ENCODE measurements at places on chromosomes 12 and 14.

GRCh38 chr14:33932576-33933345 is 18.1 kb downstream of the EGLN3 start:
- H3K4me1 ChIP-seq = no peaks in the 10 kb centered on the region
- no peak overlapping the region for H3K4me3 ChIP-seq

DNA sequence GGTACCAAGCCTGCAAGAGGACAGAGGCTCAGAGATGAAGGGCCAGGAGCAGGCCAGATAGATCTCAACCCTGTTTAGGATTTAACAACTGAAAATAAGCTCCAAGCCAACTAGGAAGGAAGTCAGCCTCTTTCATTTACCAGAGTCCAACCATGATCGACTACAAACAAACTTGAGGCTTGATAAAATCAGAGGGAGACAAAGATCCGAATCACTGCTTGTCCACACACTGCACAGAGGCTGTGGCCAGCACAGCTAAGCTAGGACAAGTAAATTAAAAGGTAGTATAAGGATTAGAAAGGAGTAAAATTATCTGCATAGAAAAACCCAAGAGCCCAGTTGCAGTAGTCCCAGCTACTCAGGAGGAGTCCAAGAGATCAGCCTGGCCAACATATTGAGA is 40.3 kb downstream of the FAM222A start:
- H3K36me3 ChIP-seq = peaks cover 8% of the 10 kb centered on the region
- no peaks in the 10 kb centered on the region for H3K4me1 ChIP-seq
- H3K27ac ChIP-seq = no peak overlapping the region
- peaks cover 9% of the 10 kb centered on the region for H3K27me3 ChIP-seq

DNA sequence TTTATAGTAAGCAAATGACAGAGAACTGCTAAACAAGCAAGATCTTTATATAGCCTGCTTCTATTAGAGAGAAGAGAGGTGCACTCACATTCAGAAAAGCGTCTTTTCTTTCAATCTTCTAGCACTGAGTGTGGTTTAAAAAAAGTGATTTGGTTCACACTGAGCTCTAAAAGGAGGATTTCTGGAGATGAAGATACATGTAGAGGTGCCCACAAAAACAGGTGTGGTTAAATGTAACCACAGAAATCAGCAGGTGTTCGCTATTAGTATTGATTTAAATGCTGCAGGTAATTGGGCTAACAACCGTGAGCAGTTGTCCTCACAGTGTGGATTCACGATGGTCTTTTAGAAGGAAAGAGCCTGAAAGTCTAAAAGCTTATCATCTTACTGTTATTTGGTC is 10.7 kb downstream of the PKP2 start:
- H3K27ac ChIP-seq = no peak overlapping the region
- peaks cover 7% of the 10 kb centered on the region for H3K27me3 ChIP-seq
- DNase-seq = no peak
- H3K4me3 ChIP-seq = no peak overlapping the region
- no peaks in the 10 kb centered on the region for H3K36me3 ChIP-seq
- no peaks in the 10 kb centered on the region for H3K4me1 ChIP-seq

- H3K4me3 ChIP-seq = no peak overlapping the region
- no peaks in the 10 kb centered on the region for H3K36me3 ChIP-seq
- no peak for DNase-seq
- H3K27ac ChIP-seq = no peak overlapping the region
- peaks cover 5% of the 10 kb centered on the region for H3K4me1 ChIP-seq
These were observed 108.1 kb downstream of the GLT1D1 start for GRCh38 chr12:128961308-128961902.

GRCh38 chr12:89884416-89884898 is 175.8 kb upstream of the ATP2B1 start:
- H3K36me3 ChIP-seq = peaks cover 2% of the 10 kb centered on the region
- no peak overlapping the region for H3K4me3 ChIP-seq
- no peak overlapping the region for H3K27ac ChIP-seq
- peaks cover 40% of the 10 kb centered on the region for H3K4me1 ChIP-seq

DNA sequence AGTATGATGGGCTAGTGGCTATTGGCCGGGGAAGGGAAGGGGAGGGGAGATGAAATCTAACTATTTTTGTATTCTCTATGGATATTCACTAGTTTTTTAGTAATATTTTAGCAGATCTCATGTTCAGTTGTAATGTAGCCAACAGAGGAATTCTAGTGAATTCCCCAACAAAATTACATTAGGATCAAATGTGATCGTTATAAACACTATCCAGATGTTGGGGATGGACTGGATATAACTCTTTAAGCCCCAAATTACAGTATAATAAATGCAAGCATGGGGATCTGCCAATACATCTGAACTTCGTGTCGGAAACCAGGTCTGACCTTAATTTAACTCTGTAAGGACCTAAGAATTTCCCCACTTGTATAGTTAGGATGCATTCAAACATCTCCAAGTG is 21.5 kb downstream of the LLPH start:
- peaks cover 5% of the 10 kb centered on the region for H3K4me1 ChIP-seq
- H3K4me3 ChIP-seq = no peak overlapping the region
- no peaks in the 10 kb centered on the region for H3K36me3 ChIP-seq

DNA sequence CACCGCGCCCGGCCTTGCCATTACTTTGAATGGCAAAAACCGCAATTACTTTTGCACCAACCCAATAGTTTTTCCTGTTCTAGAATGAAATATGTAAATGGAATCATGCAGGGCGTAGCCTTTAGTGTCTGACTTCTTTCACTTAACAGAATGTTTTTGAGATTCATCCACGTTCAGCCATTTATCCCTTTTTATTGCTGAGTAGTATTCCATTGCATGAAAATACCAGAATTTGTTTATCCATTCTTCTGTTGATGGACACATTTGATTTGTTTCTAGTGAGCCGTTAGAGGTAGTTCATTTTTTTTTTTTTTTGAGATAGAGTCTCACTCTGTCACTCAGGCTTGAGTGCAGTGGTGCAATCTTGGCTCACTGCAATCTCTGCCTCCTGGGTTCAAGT is 90.6 kb downstream of the SLC25A47 start:
- no peak overlapping the region for H3K27ac ChIP-seq
- no peak for DNase-seq
- H3K36me3 ChIP-seq = no peaks in the 10 kb centered on the region
- no peaks in the 10 kb centered on the region for H3K4me1 ChIP-seq
- no peak overlapping the region for H3K4me3 ChIP-seq
- no peaks in the 10 kb centered on the region for H3K27me3 ChIP-seq

- H3K36me3 ChIP-seq = peaks cover 11% of the 10 kb centered on the region
- no peak for DNase-seq
- H3K4me1 ChIP-seq = peaks cover 68% of the 10 kb centered on the region
- no peaks in the 10 kb centered on the region for H3K27me3 ChIP-seq
These were observed 99.4 kb downstream of the NINJ2 start for GRCh38 chr12:563787-564298.

DNA sequence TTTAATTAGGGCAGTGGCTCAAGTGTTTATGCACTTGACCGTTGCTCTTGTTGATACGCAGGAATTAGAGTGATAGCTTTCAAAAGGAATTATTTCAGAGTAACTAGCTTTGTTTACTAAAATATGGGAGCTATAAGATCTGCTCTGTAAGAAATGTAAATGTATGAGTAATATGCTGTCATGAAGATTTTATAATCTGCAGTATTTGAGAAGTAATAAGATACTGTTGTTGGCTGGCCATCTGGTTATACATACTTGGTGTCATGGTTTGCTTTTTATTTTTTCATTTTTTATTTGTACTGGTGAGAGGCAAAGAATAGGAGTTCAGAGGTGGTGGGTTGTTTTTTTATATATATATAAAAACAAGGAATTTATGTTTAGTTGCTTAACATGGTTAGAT is 58.5 kb downstream of the PLXNC1 start:
- H3K36me3 ChIP-seq = peaks cover 6% of the 10 kb centered on the region
- peak overlapping the region; percentile 51 for H3K4me3 ChIP-seq
- H3K27ac ChIP-seq = peak overlapping the region; percentile 86
- peaks cover 81% of the 10 kb centered on the region for H3K4me1 ChIP-seq

DNA sequence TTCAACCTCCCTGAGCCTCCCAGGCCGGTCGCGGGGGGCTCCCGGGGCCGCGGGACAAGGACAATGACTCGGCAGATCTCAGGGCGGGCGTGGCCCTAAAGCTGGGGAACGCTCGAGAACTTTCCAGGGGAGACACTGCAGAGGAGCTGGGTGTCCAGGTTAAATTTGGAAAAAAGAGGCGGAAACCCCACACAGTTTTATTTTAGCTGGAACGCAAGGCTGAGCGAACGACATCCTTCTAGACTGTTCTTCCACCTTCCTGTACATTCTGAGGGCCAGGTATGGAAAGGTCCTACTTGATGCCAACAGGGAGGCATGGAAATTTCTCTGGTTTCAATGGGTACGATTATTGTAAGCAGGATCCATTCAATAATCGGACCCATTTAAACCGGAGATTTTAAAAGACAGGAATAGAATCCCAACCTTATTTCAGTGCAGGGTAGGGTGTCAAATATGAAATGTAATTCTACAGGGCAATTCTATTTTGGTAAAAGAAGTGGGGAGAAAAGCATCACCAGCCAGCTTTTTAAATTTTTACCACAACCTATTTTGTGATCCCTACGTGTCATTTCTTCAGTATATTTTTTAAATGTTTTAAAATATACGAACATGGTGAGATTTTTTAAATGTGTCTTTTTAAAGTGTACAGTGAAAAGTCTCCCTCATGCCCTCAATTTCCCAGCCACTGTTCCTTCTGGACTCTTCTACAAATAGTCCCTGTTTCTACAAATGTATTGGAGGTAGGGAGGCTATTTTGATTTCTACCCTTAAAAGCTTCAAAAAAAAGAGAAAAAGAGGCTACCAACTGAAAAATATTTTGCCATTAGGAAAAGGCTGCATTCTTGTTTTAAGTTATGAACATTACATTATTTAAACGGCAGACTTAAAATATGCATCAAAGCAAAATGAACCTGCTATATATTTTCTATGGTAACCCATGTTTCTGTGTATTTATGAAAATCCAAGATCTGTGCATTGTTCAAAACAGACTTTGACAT is 1.1 kb upstream of the UBC start:
- H3K27ac ChIP-seq = peak overlapping the region; percentile 99
- H3K4me1 ChIP-seq = peaks cover 87% of the 10 kb centered on the region
- peaks cover 37% of the 10 kb centered on the region for H3K36me3 ChIP-seq
- H3K4me3 ChIP-seq = peak overlapping the region; percentile 100
- H3K27me3 ChIP-seq = peaks cover 4% of the 10 kb centered on the region

- no peak overlapping the region for H3K4me3 ChIP-seq
- no peaks in the 10 kb centered on the region for H3K36me3 ChIP-seq
- no peak for DNase-seq
- H3K27ac ChIP-seq = no peak overlapping the region
- H3K27me3 ChIP-seq = no peaks in the 10 kb centered on the region
These were observed 316.2 kb upstream of the NAV3 start for GRCh38 chr12:77514511-77514910.

DNA sequence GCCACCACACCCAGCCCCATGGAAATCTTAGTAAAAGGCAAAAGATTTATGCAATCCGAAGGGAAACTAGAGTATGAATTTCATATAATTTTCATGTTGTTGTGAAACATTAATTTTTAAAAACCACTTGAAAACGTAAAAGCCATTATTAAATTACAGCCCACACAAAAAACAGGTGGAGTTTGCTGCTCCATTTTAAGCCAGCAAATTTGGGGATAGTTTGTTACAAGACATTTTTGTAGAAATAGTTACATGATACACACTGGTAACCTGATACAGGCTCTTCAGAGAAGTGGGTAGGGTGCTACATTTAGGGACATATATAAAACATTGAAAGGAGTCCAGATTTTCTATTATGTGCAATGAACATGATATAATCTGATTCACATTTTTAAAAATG is 17.6 kb downstream of the GNPTAB start:
- DNase-seq = no peak
- H3K4me3 ChIP-seq = no peak overlapping the region
- no peak overlapping the region for H3K27ac ChIP-seq
- peaks cover 24% of the 10 kb centered on the region for H3K36me3 ChIP-seq
- H3K4me1 ChIP-seq = peaks cover 45% of the 10 kb centered on the region

- H3K4me1 ChIP-seq = no peaks in the 10 kb centered on the region
- H3K27ac ChIP-seq = no peak overlapping the region
- no peak overlapping the region for H3K4me3 ChIP-seq
- H3K36me3 ChIP-seq = no peaks in the 10 kb centered on the region
These were observed 22.7 kb downstream of the LRTM2 start for GRCh38 chr12:1842905-1843640.

GRCh38 chr12:106301611-106302321 is 767 bp upstream of the TCP11L2 start:
- H3K27ac ChIP-seq = peak overlapping the region; percentile 91
- peaks cover 56% of the 10 kb centered on the region for H3K4me1 ChIP-seq
- H3K36me3 ChIP-seq = peaks cover 2% of the 10 kb centered on the region
- peak; percentile 69 for DNase-seq
- H3K4me3 ChIP-seq = peak overlapping the region; percentile 89

DNA sequence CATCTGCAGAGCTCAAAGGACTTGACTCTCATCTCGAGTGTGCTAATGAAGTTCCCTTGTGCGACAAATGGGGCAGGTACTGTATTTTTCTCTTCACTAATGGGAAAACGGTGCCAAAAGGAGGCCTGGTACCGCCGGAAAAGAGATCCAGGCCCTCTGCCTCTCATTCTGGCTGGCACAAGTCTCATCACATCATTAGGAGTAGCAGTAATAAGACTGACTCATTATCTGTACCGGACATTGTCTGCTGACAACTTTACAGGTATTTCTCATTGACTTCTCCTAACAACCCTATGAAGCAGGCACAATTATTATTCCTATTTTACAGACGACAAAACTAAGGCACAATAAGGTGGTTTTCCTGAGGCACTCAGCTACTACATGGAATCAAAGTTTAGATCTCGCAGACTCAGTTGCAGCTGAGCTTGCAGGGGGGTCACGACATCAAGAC is 668 bp downstream of the APPL2 start:
- peaks cover 53% of the 10 kb centered on the region for H3K4me1 ChIP-seq
- DNase-seq = no peak

DNA sequence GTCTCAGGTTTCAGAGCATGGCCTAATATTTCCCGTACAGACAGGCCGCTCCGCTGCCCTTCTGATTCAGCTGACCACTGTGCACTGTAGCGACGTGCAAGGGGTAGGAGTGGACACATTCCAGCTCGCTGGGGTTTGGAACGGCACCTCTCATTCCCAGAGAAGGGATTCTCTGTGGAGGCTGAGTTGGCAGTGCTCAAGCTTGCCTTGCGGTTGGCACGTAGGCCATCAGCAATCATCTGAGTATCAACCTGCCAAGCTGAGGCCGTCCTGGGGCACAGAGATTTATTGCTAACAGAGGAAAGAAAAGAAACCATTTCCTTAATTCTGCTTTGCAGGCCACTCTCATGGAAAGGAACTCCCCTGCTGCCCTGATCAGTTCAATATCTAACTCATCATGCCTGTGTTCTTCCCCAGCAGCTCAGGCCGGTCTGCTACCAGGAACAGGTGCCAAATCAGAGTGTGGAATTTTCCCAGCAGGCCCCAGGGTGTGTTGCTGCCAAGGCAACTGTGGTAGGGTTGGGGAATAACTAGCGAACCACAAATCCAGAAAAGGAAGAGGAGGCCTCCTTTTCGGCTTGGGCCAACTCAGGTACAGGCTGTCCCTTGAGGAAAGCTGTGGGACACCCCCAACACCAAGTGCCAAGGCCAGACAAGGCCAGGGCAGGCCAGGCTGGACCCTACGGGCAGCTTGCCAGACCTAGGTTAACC is 92.5 kb downstream of the SSPN start:
- peaks cover 2% of the 10 kb centered on the region for H3K4me1 ChIP-seq
- no peak for DNase-seq
- H3K27me3 ChIP-seq = no peaks in the 10 kb centered on the region
- no peak overlapping the region for H3K27ac ChIP-seq

All from activated T-cell treated with anti-CD3 and anti-CD28 coated beads, Interleukin-2, amount 50 U/mL, for 24 hours (primary cell).